ENCODE measurements at places on chromosomes 6 and 20.

GRCh38 chr20:54435015-54435414, 40.4 kb upstream of the DOK5 start:
- no peak for DNase-seq

GRCh38 chr6:39341937-39342336, 19.4 kb upstream of the KCNK16 start:
- DNase-seq: no peak

DNA sequence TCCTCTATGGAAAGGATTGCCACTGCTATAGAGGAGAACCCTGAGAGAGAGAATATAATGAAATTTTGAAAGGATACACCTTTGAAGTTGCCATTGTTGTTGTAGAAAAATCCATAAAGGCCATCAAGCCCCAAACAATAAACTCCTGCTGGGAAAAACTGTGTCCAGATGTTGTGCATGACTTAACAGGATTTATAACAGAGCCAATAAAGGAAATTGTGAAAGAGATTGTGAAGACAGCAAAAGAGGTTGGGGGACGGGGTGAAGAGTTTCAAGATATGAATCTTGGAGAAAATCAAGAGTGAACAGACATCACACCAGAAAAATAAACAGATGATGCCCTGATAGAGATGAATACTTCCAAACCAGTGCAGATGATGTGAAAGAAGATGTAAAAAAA, 396.4 kb downstream of the BCKDHB start:
- no peak for DNase-seq

DNA sequence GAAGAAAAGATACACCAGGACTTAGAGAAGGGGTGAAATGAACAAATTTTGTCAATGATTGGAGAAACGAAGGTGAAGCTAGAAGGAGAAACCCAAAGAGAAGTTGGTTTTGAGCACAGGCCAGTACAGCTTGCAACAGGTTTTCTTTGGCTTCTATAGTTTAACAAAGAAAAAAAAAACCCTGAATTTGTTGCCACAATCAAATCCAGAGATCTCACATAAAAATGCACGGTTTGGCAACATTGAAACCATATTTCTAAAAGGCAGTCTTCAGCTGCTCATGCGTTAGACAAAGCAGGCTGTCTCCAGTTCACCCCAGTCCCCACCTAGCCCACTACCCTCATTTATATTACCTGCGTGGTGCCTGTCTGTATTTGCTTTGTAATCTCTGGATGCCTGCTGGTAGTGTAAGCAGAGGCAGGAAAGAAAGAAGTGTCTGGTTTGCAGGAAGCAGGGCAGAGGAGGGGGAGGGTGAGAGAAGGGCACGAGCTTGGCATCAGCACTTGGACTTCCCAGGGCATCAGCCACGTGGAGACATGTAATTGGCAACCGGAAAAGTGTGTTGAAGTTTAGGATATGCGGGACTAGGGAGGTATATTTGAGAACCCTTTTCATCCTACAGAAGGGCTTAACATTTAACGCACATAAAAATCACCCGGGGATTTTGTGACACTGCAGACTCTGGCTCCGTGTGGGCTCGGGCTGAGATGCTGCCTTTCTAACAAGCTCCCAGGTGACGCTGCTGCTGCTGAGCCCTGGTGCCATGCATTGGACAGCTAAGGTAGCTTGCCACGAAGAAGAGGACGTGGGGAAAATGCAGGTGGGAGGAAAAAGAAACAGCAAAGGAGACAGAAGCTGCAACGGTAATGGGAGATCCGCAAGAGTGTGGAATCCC, 14.4 kb downstream of the PFDN4 start:
- DNase-seq: no peak

DNA sequence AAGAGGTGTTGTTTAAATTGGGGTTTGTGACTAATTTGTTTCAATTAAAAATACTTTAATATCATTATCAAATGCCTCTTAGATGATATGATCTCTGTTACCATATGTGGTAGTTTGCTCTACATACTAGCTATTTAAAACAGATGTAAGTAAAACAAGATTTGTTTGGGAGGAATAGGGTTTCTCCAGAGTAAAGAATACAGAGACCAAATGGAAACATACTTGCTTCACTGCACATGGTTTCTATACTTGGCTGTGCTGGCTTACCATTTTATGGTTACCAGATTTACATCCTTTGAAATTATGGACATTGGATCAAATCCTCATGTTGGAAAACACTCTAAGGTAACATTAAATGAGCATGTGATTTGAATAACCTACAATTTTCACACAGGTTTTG, 588.3 kb downstream of the CD109 start:
- no peak for DNase-seq

DNA sequence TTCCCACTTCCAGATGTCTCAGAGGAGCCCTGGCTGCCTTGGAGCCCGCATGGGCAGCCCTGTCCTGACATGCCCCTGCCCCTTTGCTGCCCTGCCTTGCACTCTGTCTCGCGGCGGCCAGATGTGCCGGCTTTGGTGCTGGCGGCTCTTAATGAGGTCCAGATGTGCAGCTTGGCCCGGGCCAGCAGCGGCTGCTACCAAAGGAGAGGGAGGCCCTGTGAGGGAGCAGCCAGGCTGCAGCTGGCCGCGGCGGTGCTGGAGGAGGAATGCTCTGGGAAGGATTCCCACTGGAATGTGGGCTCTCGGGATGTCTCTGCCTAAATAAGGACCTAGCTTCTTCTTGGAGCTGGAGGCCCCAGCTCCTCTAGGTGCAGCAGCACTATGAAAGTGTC, 72.4 kb downstream of the FGD2 start:
- DNase-seq: peak; percentile 63

GRCh38 chr6:170487707-170488329, 65.3 kb downstream of the PSMB1 start:
- DNase-seq: no peak

- no peak for DNase-seq
These were observed 22.3 kb upstream of the UNC93A start for GRCh38 chr6:167268683-167269280.
